Cerebellar nuclear complex (tissue), 1 donor: ENCODE measurements at places on chromosomes 1 and 21.

DNA sequence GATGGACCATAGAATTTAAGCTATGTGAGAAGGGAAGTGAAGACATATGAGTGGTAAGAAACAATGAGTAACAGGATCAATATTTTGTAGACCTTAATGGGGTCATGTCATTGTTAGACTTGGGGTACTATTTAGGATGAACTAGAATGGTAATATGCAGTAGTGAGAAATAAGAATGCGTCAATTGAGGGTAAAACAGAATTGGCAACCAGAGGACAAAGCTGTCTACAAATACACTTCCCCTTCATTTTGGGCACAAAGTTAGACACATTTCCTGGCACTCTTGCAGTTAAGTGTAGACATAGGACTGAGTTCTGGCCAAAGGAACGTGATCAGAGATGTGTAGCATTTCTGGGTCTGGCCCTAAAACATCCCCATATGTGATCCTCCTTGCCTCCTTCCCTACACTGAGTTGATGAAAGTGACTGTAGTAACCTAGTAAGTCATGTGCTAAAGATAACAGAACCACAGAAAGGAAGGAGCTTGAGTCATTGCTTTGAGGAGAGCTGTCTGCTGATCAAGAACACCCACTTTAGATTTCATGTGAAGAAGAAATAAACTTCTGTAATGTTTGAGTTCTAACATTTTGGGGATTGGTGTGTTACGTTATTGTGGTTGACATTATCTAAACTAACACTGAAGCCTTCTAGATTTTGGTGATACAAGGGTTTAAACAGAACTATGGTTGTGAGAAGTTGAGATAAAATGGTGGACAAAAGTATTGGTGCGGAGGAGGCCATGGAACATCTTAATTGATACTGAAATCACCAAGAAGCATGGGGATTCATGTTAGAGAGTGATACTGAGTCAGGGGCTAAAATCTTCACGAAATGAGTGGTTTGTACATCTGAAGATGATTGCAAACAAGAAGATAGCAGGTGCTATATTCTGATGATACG is 41.7 kb downstream of the CD55 start:
- no peak for DNase-seq

GRCh38 chr1:209485167-209485566 is 98.3 kb upstream of the CAMK1G start:
- DNase-seq = no peak

DNA sequence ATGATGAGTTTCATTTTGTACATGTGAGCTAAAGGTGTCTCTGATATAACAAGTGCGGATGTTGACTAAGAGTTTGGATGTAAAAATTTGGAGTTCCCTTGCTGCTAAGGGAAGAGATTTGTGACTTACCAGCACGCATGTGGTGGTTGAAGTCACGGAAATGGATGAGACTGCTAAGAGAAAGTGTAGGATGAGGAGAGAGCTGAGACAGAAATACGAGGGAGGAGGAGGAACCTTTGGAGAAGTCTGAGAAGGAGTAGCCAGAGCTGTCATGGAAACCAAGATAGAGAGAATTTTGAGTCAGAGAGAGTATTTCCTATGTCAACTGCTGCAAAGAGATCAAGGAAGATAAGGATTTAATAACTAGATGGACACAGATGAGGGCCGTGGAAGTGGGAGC is 106.5 kb upstream of the COL24A1 start:
- no peak for DNase-seq

DNA sequence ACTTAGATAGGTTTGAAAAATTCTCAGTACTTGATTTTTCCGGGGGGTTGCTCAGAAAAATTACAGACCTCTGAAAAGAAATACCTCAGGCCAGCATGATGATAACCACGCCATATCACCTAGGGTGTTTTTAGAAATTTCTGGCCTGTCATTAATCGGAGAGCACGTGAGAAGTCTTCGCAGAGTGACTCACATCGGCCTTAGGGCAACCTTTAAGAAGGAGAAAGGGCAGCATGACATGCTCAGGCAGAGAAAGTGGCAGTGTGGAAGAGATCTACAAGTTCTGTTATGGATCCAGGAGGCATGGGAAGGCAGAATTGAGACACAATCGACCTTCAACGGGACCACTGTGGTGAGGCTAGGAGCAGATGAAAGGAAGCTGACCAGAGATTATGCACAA is 506.3 kb downstream of the LMO4 start:
- no peak for DNase-seq

GRCh38 chr1:64209221-64209620 is 5.8 kb downstream of the UBE2U start:
- no peak for DNase-seq

GRCh38 chr1:15153184-15153841 is at the start of gene TMEM51:
TSS of gene TMEM51 (plus strand) at chr1:15153747. CDS start at chr1:15215088, 61,341 bp downstream.
- no peak for DNase-seq
